Gastroesophageal sphincter (tissue), 4 donors: ENCODE measurements at places on chromosomes 7 and 10. TPM values are rescaled to one million over a fixed set of nuclear protein-coding genes. Genes with fewer than 3 reads are reported as not detected.

Gene TMEM225B
- not detected for total RNA-seq

- no peak for ATAC-seq
These were observed 29.6 kb upstream of the VSIR start for GRCh38 chr10:71802715-71803488.

GRCh38 chr7:23268746-23269145 is 22.2 kb downstream of the GPNMB start:
- ATAC-seq = no peak

DNA sequence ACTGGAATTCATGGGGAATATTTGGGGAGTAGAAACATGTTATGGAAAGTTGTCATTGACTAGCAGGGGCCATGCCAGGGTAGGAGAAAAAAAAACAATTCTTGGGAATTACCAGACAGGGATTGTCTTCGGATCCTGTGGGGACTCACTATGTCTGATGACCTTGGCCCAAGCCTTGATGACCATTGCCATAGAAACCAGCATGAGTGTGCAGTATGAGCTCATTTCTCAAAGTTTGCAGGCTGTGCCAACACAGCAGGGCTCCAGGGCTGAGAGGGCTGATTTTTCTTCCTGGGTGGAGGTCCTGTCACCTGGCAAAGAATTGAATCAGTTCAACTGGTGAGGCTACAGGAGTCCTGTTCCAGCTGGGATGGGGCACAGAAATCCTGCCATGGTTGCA is 198.3 kb downstream of the ADRA2A start:
- ATAC-seq = no peak

DNA sequence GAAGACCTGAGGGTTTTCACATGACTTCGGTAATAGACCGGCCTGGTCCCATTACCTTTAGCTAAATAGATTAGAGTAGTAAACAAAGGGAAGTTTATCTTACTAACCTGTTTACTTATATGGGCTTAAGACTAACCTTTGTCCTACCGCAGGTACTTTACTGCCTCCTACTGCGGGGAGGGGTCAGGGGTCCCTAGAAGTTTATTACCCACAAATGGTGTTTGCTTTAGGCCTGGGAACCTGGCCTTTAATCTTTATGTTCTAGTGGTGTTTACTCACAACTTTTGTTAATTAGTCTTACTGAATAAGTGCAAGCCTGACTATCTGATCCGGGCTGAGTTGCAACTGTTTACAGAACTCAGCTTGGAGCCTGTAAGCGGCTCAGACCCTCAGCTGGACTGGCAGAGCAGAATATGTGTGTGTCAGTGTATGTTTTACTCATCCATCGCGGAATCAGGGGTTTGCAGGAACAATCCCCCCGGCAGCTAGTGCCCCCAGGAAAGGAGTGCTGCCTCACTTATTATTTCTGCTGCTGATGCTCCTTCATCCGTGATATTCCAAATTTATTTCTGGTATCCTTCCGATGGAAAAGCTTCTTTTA is 578.9 kb upstream of the SEMA3D start:
- no peak for ATAC-seq
